Globus pallidus (tissue), 1 donor: ENCODE measurements at places on chromosomes 6 and 20.

DNA sequence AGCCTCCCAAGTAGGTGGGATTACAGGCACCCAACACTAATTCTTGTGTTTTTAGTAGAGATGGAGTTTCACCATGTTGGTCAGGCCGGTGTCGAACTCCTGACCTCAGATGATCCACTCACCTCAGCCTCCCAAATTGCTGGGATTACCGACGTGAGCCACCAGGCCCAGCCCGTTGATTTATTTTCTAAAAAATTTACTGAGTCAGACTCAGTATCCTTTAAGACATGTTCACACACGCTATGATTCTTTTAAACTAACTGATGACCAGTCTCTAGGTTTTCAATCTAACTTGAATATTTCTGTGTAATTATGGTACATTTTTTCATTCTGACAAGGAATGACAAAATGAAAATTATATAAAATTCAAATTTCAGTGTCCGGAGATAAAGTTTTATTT, 114.5 kb downstream of the MMUT start:
- no peak for DNase-seq

DNA sequence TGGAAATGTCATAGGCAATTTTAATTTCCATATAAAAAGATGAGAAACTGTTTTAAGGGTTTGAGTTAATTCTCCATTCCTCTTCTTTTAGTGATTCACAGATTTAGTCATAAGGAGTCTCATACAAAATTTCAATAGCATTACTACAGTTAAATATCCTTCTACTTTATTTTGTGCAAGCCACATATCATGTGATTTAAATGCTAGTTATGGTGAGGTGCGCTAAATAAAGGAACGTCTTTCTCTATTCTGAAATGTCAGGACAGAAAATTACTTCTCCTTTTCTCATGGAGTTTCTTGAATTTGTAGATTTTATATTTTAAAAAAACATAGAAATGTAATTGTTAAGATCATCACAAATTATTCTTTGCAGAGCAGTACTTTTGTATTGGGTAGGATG, 50.0 kb upstream of the SUPT3H start:
- DNase-seq, result no peak

DNA sequence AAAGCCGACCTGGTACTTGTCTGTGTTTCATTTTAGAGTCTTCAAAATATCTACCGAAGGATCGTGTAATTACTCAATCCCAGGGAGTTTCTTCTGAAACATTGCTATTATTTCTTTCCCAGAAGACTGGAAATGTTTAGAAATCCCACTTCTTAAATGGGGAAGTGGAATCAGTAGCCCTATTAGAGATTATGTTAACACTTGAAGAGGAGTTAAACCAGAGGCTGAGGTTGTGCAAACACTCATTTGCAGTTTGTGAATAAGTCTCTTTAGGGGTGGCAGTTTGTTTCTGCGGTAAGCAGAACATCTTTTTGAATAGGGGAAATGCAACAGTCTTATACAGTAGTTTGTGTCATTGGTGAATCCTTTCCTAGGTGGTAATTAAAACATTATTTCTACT, 21.3 kb downstream of the DSP start:
- no peak for DNase-seq

DNA sequence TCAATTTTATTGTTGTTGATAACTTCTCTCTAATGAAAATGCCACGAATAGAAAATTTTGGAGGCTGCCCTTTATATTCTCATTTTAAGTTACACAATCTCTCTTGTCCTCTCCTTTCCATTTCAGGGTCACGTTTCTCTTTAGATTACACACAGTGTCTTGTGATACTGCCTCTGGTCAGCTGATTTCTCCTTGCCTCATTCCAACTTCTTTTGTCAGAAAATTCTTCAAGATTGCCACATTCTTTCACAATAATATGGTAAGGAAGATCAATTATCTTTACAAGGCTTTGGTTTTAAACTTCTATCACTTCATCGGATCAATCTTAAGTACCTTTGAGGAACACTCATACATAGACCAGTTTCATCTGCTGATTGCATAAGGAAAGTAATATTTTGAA, 370.3 kb downstream of the RFPL4B start:
- no peak for DNase-seq

DNA sequence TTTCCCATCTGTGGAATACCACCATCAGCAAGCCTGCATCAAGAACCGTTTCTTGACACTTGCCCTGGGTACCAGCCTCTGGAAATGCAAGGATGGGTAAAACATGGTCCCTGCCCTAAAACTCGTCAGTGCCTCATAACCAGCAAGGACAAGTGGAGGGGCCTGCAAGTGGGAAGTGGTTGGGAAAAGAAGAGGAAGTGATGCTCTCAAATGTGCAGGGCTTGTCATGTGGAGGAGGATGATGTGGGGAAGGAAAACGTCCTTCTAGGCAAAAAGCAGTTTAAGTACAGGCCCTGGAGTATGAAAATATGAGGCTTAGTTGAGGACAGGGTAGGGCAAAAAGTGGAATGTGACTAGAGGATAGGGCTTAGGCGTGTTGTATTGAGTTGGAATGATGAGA, 19.0 kb downstream of the RREB1 start:
- DNase-seq, result no peak

GRCh38 chr6:132750455-132751248, 7.1 kb downstream of the VNN2 start:
- no peak for DNase-seq

GRCh38 chr20:42401613-42402012, 783.4 kb upstream of the CHD6 start:
- DNase-seq, result no peak

- no peak for DNase-seq
Measured at GRCh38 chr6:111959766-111960165, 86.5 kb upstream of the FYN start.

DNA sequence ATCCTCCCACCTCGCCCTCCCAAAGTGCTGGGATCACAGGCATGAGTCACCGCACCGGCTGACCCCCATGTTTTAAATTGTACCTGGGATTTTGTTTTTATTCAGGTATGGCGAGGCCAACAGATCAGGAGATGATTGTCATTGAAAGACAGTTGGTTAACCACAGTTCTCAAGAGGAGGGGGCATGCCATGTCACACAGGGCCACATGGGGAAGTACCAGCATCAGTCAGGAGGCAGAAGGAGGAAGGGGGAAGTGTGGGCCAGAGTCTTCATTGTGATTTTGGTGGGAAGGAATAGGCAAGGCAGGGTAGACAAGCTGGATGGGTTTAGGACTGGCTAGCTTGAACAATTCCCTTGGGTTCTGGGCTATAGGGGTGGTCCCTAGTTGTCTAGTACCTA, 9.9 kb upstream of the MMP9 start:
- no peak for DNase-seq
